Sigmoid colon (tissue), 7 donors: ENCODE measurements at places on chromosomes 13 and 19. TPM values are rescaled to one million over a fixed set of nuclear protein-coding genes. Genes with fewer than 3 reads are reported as not detected.

Gene UQCR11
- total RNA-seq: 81.1 TPM

Gene F7
- not detected for total RNA-seq

Gene C1QTNF9B
- total RNA-seq: not detected

Gene METTL21C
- not detected for total RNA-seq

DNA sequence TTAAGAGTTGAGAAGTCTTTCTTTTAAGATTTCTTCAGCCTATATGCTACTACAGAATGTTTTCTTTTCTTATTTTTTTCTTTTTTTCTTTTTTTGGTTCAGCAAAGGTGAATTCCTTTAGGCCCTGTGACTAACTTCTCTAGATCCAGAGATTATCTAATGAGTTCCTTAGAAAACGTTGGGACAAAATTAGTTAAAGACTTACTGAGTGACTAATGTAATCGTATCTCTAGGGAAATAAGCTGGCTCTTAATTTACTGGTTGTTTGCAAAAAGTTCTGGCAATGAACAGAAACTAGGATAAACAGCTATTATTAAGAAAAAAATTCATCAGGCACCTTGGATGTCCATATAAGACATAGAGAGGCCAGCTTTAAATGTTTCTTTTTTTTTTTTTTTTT lies 30.7 kb upstream of the CSNK1A1L start:
- no peak for DNase-seq

Gene ZNF555
- total RNA-seq: 5.8 TPM

DNA sequence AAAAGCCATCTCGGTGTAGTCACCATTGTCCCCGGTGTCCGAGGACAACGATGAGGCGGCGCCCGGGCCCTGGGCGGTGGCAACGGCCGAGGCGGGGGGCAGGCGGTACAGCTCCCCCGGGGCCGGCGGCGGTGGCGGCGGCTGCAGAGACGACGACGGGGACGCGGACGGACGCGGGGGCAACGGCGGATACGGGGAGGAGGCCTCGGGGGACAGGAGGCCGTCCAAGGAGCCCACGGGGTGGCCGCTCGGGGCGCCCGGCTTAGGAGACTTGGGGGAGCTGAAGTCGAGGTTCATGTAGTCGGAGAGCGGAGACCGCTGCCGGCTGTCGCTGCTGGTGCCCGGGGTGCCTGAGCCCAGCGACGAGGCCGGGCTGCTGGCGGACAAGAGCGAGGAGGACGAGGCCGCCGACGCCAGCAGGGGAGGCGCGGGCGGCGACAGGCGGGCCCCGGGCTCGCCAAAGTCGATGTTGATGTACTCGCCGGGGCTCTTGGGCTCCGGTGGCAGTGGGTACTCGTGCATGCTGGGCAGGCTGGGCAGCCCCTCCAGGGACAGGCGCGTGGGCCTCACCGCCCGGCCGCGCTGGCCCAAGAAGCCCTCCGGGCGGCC lies 3.5 kb downstream of the IRS2 start:
- DNase-seq: no peak

DNA sequence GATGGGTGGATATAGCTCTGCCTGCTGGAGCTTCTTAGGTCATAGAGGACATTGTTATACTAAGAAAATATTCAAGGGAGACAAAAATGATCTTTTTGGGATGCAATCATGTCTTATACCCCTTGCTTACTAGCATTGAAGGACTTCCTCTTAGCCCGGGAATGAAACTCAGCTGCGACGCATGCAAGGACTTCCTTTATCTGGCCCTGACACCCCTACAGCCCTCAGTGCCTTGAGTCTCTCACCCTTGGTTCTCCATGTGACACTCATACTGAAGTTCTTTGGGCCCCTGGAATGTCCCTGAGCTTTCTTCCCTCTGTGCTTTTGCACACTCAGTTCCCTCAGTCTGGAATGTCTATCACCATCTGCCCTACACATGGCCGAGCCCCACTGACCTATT lies 72.5 kb upstream of the MTIF3 start:
- no peak for DNase-seq

DNA sequence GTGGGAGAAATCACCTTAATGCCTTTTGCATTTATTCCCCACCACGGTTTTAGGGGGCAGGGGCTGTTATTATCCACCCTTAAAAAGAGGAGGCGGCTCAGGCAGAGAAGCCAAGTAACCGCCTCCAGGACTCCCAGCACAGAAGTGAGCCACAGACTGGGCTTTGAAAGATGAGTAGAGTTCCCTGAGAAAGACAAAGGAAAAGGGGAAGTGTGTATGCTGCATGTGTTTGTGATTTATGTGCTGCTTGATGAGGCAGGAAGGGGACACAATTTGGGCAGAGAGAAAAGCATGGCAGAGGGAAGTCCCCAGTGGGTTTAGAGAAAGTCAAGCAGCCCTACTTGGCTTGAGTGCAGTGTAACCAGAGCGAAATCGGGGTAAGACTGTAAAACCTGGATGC lies 85.0 kb downstream of the DOCK9 start:
- DNase-seq: no peak

GRCh38 chr19:21934593-21934992 lies 76.2 kb downstream of the ZNF208 start:
- no peak for DNase-seq

GRCh38 chr13:40206241-40207000 lies 460.0 kb downstream of the FOXO1 start:
- no peak for DNase-seq

DNA sequence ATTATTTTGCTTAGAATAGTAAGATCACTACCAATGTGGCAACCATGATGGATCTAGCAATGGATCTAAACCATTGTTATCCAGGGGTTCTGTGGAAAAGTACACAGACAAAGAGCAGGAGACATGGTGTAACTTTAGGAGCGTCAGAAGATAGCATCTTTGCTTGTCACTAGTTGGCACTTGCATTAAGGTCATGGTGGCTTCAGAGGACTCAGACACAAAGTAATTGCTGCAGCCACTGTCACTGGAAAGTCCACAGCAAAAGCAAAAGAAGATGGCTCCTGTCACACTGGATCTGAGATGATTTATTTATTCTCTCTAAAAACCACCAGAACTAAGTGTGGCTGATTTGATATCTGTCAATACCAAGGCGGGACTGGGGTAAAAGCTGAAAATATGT lies 93.3 kb upstream of the PCDH20 start:
- DNase-seq: no peak

DNA sequence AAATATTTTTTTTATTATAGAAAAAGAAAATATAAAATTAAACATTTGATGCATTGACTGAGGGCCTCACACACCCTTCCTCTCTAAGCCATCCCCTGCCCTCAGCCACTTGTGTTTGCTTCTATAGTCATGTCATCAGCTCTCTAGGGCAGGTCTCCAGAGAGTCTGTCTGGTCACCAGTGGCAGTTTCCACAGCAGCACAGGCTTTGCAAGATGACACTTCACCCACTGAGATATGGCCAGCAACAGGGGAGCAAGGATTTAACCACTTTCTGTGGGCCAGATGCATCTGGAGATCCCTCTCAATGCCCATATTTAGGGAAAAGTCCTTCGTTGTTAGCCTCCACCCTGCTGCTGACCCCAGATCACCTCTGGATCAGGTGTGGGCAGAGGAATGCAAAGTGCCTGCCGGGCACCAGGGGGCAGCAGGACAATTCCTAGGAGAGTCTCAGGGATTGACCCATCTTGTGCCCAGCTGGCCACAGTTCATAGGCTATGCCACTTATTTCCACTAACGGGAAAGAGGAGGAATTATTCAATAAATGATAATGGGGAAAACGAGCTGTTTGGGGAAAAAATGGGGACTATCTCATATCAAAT lies 4.8 kb downstream of the ABCC4 start:
- no peak for DNase-seq

DNA sequence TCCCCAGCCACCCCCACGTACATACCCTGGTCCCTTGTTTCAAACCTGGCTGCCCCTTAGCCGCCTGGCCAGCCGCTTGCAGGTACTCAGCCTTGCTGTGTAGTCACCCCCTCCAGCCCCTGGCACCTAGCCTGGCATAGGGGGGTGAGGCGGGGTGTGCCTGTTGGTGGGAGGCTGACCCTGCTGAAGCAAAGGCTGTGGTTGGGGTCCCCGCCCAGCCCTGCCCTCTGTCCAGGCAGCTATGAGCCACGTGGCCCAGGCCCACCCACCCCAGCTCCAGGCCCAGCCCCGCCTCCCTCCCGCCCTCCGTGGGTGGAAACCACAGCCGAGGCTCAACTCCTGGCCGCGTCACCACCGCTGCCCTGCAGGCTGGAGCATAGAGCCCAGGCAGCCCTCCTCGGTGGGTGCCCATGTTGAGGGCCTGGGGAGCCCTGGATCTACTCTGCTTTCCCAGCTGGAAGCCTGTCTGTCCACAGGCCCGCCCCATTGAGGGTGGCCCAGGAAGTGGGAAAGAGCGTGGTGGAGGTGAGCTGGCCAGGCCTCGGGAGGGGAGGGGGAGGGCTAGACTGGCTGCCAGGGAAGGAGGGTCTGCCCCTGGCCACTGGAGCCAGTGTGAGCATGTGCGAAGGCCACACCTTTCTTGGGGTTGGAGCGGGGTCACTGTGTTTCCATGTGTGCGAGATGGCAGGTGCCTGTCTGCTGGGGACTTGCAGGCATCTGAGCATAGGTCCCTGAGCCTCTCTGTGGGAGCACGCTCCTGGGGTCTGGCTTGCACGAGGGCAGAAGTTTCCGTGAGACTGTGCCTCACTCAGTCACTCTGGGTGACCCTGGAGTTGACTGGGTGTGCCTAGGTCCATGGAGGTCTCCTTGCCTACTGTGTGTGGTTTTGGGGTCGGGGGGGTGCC lies 31.0 kb downstream of the PAK4 start:
- DNase-seq: no peak

DNA sequence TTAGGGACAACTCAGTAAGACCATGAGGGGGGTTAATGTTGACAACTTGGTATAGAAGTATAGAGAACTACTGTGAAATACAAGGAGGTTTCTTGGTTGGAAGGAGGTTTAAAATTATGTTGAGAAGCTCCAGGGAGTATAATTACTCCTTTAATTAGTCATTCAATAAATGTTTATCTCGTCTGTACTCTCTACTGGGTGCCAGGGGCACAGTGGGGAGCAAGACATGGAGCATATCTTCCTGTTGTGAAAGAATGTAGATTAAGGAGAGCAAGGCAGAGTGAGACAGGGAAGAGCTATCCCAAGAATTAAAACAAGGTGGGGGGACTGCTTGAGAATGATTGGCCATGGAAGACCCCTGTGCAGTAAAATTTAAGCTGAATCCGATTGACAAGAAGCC lies 33.7 kb upstream of the TDRD3 start:
- no peak for DNase-seq

GRCh38 chr13:109610517-109610916 lies 175.9 kb downstream of the IRS2 start:
- DNase-seq: peak; percentile 69

DNA sequence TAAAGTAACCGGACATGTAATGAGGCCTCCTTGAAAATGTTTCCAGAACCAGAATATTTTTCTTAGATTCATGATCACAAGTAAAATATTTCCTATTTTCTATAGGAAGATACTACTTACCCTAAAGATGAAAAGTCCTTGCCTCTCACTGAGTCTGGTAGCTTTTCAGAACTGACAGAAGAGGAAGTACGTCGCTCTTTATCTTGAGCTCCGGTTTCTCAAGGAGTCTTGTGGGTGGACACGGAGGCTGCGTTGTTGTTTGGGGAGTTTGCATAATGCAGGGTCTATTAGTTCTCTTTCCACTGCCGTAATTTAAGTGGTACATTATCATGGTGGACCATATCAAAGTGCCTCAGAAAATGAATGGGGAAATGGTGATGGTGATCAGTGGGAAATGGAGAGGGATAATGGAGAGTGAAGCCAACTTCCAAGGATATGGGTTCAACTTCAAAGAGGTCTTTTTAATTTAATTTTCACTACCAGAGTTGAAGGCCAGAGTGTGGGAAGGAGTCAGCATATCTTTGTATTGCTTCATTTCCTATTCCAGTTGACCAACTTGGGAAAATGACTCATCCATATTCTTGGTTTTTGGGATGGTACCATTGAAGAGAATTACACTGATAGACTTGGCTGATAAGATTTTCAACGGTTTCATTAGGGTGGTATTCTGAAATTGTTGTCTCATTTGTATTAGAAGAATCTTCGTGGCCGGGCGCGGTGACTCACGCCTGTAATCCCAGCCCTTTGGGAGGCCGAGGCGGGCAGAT lies 23.4 kb downstream of the MBD3L2B start:
- DNase-seq: no peak

- peak; percentile 98 for DNase-seq
These were observed 1.5 kb upstream of the BCAT2 start for GRCh38 chr19:48812094-48812929.

Gene CNN1
- total RNA-seq: 2,377 TPM

DNA sequence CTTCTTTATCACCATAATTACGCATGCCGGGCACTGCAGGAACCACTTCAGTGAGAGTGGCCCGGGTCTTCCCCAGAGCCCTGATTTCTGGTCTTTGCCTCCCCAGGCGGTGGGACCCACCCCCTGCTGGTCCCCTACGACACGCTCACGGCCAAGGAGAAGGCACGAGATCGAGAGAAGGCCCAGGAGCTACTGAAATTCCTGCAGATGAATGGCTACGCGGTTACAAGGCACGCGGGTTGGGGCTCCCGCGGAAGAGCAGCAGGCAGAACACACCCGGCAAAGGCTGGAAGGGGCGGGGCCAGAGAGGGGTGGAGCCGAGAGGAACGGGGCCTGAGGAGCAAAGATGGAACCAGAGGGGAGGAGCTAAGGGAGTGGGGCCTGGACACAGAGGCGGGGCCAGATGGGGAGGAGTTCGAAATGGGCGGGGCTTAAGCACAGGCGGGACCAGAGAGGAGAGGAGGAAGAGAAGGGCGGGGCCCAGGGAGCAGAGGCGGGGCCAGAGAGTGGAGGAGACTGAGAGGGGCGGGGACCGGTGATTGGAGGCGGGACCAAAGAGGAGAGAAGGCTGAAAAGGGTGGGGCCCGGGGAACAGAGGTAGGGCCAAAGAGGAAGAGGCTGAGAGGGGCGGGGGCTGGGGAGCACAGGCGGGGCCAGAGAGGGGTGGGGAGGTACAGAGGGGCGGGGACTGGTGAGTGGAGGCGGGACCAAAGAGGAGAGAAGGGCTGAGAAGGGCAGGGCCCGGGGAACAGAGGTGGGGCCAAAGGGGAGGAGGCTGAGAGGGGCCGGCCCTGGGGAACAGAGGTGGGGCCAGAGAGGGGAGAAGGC lies 73.4 kb downstream of the RYR1 start:
- peak; percentile 89 for DNase-seq

Gene MEF2B
- total RNA-seq: not detected

Gene OR4F17
- total RNA-seq: not detected

DNA sequence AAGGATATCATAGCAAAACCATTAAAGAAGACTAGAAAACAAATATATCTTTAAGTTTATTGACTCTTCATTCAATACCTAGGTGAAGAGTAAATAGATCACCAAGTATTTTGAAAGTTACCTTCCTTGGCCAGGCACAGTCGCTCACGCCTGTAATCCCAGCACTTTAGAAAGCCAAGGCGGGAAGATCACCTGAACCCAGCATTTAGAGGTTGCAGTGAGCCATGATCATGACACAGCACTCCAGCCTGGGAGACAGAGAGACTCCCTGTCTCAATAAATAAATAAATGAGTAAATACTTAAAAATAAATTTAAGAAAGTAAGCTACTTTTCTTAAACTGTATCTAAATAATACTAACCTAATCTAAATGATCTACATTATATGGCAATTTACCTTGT lies 8.9 kb upstream of the WBP4 start:
- DNase-seq: no peak
